ENCODE measurements at places on chromosomes 2 and 18.

DNA sequence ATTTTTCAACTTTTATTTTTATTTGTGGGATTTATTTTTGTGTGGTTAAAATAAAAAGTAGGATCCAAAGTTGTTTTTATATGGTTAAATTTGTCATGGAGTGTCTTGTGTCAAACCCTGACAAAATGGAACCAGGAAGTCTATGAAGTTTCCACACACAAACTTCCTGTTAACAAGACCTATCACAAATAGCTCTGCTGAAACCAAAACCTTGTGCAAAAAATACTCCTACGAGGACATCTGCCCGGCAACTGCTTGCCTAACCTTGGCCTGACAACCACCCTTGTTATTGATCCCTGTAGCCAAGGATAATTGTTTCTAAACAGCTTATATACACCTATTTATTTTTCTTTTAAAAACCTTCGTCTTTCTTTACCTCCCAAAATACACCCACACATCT, 389.6 kb downstream of the TRIB2 start:
- H3K4me1 ChIP-seq: no peaks in the 10 kb centered on the region
- no peak for DNase-seq
- no peaks in the 10 kb centered on the region for H3K27me3 ChIP-seq
- no peaks in the 10 kb centered on the region for H3K36me3 ChIP-seq

DNA sequence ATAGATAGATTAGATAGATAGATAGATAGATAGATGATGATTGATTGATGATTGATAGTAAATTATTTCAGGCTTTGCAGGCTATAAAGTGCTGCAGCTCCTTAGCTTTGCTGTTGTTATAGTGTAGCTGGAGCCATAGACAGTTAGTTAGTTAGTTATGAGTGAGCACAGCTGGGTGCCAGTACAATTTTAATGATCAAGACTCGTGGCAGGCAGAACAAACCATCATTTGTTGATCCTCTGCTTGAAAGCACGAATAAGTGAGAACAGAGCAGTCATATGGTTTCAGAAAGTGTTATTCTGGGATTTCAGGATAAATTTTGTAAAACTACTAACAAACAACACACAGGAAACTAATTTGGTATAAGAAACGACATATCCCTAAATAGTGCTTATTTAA, 53.9 kb downstream of the THOC1 start:
- no peak overlapping the region for H3K4me3 ChIP-seq
- no peaks in the 10 kb centered on the region for H3K4me1 ChIP-seq
- H3K36me3 ChIP-seq: peaks cover 89% of the 10 kb centered on the region
- no peak overlapping the region for H3K27ac ChIP-seq

DNA sequence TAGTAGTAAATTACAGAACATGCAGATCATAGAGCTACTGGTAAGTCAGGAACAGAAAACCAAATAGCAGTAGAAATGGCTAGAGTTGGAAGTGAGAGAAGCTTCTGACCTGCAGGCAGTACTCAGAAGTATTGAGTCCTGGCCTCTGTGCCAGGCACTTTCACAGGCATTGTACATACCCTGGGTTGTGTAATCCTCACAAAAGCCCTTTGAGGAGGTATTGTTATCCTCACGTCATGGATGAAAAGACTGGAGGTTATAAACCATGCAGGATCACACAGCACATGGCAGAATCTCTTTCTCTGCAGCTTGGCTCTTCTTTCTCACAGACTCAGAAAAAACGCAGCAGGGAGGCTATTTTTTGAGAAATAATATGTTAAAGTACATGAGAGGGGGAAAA, 789.3 kb upstream of the FAM98A start:
- no peaks in the 10 kb centered on the region for H3K27me3 ChIP-seq
- no peaks in the 10 kb centered on the region for H3K4me1 ChIP-seq
- no peaks in the 10 kb centered on the region for H3K36me3 ChIP-seq

GRCh38 chr2:8141780-8142179, 540.1 kb upstream of the ID2 start:
- no peak for DNase-seq
- no peak overlapping the region for H3K4me3 ChIP-seq
- H3K36me3 ChIP-seq: no peaks in the 10 kb centered on the region
- H3K27ac ChIP-seq: no peak overlapping the region
- H3K4me1 ChIP-seq: peaks cover 7% of the 10 kb centered on the region
- no peaks in the 10 kb centered on the region for H3K27me3 ChIP-seq

- H3K36me3 ChIP-seq: no peaks in the 10 kb centered on the region
- H3K27ac ChIP-seq: no peak overlapping the region
- H3K27me3 ChIP-seq: peaks cover under 1% of the 10 kb centered on the region
- no peak for DNase-seq
These were observed 317.6 kb downstream of the GALR1 start for GRCh38 chr18:77567205-77567604.

DNA sequence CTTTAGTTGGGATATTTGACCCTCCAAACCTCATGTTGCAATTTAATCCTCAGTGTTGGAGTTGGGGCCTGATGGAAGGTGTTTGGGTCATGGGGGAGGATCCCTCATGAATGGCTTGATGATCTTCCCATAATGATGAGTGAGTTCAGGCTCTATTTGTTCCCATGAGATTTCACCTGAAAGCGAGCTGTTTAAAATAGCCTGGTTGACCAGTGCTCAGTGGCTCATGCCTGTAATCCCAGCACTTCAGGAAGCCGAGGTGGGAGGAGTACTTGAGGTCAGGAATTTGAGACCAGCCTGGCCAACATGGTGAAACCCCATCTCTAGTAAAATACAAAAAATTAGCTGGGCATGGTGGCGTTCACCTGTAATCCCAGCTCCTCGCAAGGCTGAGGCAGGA, 14.9 kb upstream of the PSME4 start:
- peaks cover 11% of the 10 kb centered on the region for H3K4me1 ChIP-seq
- no peak overlapping the region for H3K27ac ChIP-seq
- no peak overlapping the region for H3K4me3 ChIP-seq
- H3K27me3 ChIP-seq: no peaks in the 10 kb centered on the region

- no peak for DNase-seq
- H3K36me3 ChIP-seq: no peaks in the 10 kb centered on the region
- H3K27me3 ChIP-seq: no peaks in the 10 kb centered on the region
- H3K4me1 ChIP-seq: no peaks in the 10 kb centered on the region
- H3K4me3 ChIP-seq: no peak overlapping the region
These were observed 47.6 kb upstream of the ZNF521 start for GRCh38 chr18:25399554-25399953.

GRCh38 chr2:105617631-105618350, 126.9 kb upstream of the NCK2 start:
- no peak overlapping the region for H3K4me3 ChIP-seq
- no peak overlapping the region for H3K27ac ChIP-seq

GRCh38 chr2:194319222-194319992, 1337.6 kb upstream of the SLC39A10 start:
- no peak overlapping the region for H3K27ac ChIP-seq
- no peaks in the 10 kb centered on the region for H3K36me3 ChIP-seq
- no peaks in the 10 kb centered on the region for H3K27me3 ChIP-seq
- H3K4me3 ChIP-seq: no peak overlapping the region
- H3K4me1 ChIP-seq: no peaks in the 10 kb centered on the region

DNA sequence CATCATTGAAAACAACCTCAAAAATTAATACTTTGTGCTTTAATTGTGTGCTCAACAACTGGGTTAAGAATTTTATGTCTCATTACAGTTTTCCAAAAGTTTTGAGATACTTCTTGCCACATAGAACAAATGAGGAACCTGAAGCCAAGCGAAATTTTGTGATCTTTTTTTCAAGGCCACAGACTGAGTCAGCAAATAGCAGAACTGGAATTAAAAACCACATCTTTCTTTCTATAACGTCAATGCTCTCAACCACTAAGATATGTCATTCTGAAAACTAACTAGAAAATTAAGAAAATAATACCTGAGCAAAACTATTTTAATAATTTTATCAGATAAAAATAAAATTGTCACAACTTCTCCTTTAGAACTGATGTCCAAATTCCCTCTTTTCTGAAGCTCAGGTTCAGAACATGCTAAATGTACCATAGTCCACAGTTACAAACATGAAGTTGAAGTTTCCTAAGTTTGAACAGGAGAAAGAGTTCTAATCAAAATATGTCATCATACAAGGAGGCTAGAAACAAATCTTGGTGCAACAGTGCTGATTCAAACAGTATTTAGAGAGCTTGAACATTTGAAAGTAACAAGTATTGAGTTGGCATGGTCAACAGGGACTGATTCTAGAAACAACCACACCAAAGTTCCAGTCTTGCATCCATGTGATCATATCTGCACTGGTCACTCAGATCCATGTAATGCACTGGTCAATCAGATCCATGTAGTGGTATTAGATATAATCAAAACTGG, 27.6 kb upstream of the CALCRL start:
- H3K27me3 ChIP-seq: no peaks in the 10 kb centered on the region
- H3K27ac ChIP-seq: no peak overlapping the region
- peaks cover 18% of the 10 kb centered on the region for H3K4me1 ChIP-seq
- H3K36me3 ChIP-seq: peaks cover 46% of the 10 kb centered on the region
- no peak overlapping the region for H3K4me3 ChIP-seq
- no peak for DNase-seq

GRCh38 chr2:175097297-175097696, 70.7 kb downstream of the ATF2 start:
- H3K27me3 ChIP-seq: no peaks in the 10 kb centered on the region
- no peak overlapping the region for H3K4me3 ChIP-seq
- H3K27ac ChIP-seq: no peak overlapping the region
- H3K4me1 ChIP-seq: no peaks in the 10 kb centered on the region
- DNase-seq: no peak

DNA sequence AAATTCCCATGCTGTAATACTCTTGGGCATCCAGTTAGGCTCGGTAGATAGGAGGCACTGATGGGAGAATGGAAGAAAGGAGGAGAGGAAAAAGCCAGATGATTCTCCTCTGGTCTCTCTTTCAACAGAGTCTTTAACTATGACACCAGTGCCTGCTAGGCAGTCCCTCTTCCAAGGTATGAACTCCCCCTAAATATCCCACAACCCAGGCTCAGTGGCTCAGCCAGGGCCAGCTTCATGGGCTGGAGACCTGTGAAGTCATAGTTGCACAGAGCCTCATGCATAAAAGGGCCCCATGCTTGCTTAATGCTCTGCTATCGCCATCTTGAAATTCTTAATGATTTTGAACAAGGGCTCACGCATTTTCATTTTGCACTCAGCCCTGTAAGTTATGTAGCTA, 869.2 kb upstream of the GCFC2 start:
- no peak overlapping the region for H3K27ac ChIP-seq
- no peaks in the 10 kb centered on the region for H3K4me1 ChIP-seq
- no peak overlapping the region for H3K4me3 ChIP-seq
- no peaks in the 10 kb centered on the region for H3K27me3 ChIP-seq

GRCh38 chr2:117686699-117687098, 127.8 kb upstream of the DDX18 start:
- H3K27ac ChIP-seq: no peak overlapping the region
- no peak overlapping the region for H3K4me3 ChIP-seq
- H3K27me3 ChIP-seq: no peaks in the 10 kb centered on the region
- H3K36me3 ChIP-seq: no peaks in the 10 kb centered on the region

DNA sequence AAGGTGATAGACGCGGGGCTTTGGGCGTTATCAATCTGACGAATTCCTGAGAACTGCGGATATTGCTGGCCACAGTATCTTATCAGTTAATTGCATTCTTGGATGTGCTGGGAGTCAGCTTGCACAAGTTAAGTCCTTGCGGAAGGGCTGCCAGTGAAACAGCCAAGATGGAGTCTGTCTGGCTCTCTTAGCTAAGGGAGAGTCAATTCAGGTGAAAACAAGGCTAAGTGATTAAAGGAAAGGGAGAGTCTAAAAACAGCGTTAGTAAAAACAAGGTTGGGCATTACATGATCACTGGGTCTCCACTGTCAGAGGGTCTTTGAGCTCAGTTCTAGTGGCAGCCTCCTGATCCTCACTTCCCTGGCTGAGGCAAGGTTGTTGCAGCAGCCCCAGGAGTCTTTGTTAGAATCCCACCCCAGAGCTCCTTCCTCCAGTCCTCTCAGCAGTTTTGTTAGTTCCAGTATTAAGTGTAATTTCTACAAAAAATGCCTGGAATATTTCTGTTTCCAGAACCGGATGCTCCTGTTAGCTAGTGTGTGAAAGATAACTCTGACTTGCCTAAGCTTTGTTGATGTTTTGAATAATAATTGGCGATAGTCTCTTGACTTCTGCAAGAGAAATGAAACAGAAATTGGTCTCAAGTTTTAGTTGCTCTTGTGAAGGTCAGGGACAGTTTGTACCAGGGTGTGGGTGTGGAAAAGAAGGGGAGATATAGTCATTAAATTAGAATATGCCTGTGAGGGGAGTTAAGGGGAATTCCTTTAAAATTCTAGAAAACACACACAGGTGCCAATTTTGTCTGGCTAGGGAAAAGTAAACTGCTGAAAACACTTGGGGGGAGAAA, 10.6 kb downstream of the CFLAR start:
- peaks cover 18% of the 10 kb centered on the region for H3K36me3 ChIP-seq
- peak overlapping the region; percentile 83 for H3K4me3 ChIP-seq
- H3K27ac ChIP-seq: peak overlapping the region; percentile 100
- no peak for DNase-seq
- H3K27me3 ChIP-seq: no peaks in the 10 kb centered on the region

- H3K36me3 ChIP-seq: no peaks in the 10 kb centered on the region
- H3K27ac ChIP-seq: no peak overlapping the region
- peak overlapping the region; percentile 77 for H3K4me3 ChIP-seq
- H3K4me1 ChIP-seq: peaks cover 28% of the 10 kb centered on the region
- no peaks in the 10 kb centered on the region for H3K27me3 ChIP-seq
- no peak for DNase-seq
These were observed 3.4 kb downstream of the HS6ST1 start for GRCh38 chr2:128315122-128315828.

GRCh38 chr2:144052083-144052482, 467.8 kb downstream of the ZEB2 start:
- no peak for DNase-seq
- H3K4me3 ChIP-seq: no peak overlapping the region
- no peaks in the 10 kb centered on the region for H3K4me1 ChIP-seq
- no peaks in the 10 kb centered on the region for H3K27me3 ChIP-seq

DNA sequence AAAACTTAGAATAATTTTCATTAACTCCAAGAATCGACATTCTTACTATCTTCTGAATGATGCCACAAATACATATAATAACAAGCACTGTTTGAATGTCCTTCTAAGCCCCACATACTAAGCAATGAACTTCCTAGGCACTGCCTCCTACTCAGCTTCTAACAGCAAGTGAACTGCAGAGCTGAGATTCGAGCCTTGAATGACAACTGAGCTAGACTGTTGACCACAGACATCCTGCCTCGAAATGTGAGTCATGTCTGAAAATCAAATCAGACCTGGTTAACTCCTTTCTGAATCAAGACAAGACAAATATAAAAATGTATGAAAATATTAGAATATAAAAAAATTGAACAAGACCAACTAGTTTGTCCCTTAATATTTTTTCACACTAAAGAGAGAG, 108.1 kb downstream of the MYT1L start:
- no peak overlapping the region for H3K27ac ChIP-seq
- no peaks in the 10 kb centered on the region for H3K4me1 ChIP-seq
- no peaks in the 10 kb centered on the region for H3K27me3 ChIP-seq
- no peak overlapping the region for H3K4me3 ChIP-seq
- H3K36me3 ChIP-seq: no peaks in the 10 kb centered on the region

DNA sequence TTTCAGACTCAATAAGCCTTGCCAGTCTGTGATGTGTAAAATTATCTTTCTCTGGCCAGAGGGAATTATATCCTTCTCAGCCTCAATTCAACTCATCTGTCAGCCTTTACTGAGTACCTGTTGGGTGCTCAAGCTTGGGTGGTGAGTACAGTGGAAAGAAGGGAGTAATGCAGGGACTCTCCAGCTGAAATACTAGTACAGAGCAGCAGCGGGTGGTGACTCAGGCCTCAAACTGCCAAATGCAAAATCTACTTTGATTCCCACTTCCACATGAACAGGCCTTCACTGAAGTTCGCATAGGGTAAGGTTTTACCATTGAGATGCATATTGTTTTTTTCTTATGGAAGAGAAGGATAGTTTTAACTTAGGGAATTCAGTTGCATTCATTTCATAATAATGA, 326.8 kb downstream of the LRRTM1 start:
- H3K4me1 ChIP-seq: no peaks in the 10 kb centered on the region
- H3K4me3 ChIP-seq: no peak overlapping the region
- no peaks in the 10 kb centered on the region for H3K36me3 ChIP-seq
- no peak overlapping the region for H3K27ac ChIP-seq

All from upper lobe of right lung (tissue), 1 donor.